ENCODE measurements at places on chromosomes 7 and 10.

- DNase-seq = no peak
Observed at GRCh38 chr10:33660329-33660728, 325.9 kb upstream of the NRP1 start.

- DNase-seq = no peak
Observed at GRCh38 chr7:11413901-11414300, 418.1 kb downstream of the THSD7A start.

DNA sequence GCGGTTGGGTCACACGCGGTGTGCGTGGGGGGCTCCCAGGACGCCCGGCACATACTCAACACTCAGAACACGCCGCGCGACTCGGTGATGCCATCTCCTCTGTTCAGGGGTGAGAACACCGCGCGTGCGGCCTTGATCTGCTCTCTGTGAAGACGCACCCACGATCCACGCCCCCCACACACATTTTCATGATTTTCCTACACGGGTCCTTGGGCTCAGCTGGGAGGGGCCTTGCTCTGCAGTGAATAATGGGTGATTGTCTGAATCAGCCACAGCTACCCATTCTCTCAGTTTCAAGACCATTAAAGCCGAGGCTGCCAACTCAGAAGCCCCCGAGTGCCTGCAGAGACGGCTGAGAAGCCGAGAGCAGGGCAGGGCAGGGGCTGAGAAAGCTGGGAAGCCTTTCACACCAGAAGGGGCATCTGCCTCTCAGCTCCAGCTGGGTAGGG lies 54.3 kb upstream of the PDGFA start:
- DNase-seq = no peak

- DNase-seq = no peak
Observed at GRCh38 chr10:71343392-71343773, 24.3 kb downstream of the SLC29A3 start.

DNA sequence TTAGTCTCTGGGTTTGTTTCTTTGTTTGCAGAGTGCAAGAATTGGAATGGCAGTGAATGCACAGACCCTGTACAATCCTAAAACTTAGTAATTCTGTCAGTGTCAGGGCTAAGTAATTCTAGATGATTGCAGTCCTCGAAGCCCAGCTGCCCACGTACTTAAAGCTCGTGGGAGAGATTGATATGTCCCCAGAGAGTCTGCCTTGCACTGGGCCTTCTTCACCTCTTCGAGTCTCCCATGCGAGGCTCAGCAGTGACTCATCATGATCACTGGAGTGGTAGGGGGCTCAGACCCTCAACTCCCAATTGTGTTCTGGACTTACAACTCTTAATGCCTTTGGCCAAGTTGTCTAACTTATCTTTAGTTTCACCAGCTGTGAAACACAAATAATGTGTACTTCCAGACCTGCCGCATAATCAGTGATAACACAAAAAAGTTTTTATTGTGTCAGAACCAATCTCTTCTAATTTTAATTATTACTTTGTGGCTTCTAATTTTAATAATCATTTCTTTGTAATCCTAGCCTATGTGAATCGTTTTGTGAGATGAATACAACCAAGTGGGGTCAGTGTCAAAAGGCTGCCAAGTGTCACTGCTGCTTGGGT lies 345.6 kb upstream of the LRGUK start:
- no peak for DNase-seq

- DNase-seq = no peak
Observed at GRCh38 chr10:109988212-109988596, 19.6 kb upstream of the ADD3 start.

- DNase-seq = no peak
Observed at GRCh38 chr7:157517782-157518513, 181.1 kb downstream of the DNAJB6 start.

GRCh38 chr10:125491381-125491780 lies 191.6 kb downstream of the TEX36 start:
- no peak for DNase-seq

DNA sequence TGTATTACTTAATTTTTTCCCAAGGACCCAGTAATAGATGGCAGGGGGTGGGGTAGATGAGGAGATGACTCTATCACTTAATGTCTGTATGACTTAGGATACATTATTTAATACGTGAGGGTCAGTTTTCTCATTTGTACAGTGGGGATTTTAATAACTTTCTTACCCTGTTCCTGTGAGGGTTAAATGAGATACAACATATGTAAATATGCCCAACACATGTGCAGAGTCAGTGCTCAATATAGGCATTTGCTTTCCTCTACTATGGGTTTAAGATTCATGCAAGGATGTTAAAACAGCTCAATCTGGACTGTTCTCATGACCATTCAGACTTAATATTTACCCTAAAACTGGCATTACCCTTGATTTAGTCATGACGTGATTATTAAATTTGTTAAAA lies 31.2 kb downstream of the ST7 start:
- DNase-seq = no peak

GRCh38 chr10:58919927-58920654 lies 256.4 kb upstream of the PHYHIPL start:
- DNase-seq = no peak

DNA sequence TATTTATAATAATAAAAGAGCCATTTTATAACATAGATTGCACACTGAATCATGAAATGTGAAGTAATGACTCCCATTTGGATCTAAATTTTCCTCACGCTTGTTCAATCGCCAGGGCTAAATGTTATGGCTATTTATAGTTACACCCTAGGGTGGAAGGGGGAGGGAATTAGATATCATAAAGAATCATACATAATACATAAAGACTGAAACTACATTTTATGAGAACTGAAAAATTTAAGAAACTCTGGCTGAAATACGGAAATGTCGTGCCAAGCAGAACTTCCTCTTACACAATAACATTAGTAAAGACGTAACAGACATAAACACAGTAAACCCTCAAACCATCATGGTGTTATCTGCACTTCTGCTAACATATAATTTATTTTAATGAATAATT lies 327.5 kb upstream of the PHF14 start:
- no peak for DNase-seq

- DNase-seq = no peak
Observed at GRCh38 chr10:110530131-110530831, 32.6 kb downstream of the DUSP5 start.

DNA sequence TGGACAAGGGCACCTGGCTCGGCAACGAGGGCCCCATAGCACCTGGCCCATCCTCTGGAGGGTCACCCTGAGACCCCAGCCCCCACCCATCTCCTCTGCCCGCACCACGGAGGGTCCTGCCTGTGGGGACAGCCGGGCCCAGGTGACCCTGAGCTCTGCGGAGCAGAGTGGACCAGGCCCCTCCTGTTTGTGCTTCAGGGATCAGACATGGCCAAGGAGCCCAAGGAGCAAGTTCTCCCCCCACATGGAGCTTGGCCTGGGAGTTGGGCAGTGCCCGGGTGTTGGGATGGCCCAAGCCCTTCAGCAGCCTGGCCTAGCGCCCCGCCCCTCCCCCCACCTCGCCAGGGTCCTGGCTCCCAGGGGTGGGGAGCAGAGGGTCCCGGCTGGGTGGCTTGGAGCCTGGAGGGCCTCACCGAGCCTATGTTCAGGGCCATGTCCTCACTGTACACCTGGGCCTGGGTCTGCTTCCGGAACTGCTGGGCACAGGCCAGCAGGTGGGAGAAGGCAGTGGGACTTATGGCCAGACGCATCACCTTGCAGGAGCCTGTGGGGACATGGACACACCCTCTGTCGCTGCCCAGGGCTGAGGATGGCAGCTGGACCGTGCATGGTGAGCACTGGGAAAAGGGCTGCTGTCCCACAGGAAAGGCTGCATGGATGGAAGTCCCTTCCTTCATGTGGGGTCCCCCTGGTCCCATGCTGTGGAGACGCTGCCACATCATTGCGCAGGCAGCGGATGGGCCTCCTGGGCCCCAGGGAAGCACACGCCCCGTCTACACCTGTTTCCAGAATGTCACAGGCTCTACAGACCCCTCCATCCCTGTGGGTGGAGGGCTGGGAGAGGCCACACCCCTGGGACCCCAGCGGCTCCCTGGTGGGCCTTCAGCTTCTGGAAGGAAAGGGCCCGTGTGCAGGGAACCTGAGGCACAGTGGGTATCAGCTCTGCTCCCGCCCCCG lies 49.2 kb upstream of the NKX6-2 start:
- no peak for DNase-seq

DNA sequence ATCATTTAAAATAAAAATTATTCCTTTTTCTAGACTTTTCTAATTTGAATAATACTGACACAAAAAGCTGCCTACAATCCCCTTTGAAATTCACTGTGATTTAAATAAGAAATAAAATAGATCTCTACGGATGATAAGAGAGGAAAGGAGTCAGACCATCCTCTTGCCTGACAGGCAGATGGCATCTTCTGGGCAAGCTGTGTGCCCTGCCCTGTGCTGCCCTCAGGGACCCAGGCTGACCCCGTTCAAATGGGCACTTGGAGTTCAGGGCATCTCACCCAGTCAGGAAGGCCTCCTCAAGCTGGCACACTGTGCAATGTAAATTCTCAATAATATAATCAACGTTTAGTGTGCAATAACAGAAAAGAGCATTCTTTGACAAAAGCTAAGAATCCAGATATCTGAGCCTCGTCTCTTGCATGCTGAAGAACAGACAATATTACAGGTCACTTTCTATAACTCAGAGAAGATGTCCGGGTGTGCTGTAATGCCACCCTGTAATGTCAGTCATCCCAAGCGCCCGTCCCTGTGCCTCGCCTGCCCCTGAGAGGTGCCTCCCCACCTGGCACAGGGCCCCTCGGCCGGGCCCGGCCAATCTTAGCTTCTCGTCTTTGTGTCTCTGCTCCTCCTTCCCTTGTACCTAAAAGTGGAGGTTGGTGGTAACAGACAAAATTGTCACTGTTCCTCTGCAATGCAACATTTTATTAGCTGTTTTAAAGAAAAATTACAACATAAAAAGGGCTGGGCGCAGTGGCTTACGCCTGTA lies 263.3 kb downstream of the COBL start:
- DNase-seq = no peak

DNA sequence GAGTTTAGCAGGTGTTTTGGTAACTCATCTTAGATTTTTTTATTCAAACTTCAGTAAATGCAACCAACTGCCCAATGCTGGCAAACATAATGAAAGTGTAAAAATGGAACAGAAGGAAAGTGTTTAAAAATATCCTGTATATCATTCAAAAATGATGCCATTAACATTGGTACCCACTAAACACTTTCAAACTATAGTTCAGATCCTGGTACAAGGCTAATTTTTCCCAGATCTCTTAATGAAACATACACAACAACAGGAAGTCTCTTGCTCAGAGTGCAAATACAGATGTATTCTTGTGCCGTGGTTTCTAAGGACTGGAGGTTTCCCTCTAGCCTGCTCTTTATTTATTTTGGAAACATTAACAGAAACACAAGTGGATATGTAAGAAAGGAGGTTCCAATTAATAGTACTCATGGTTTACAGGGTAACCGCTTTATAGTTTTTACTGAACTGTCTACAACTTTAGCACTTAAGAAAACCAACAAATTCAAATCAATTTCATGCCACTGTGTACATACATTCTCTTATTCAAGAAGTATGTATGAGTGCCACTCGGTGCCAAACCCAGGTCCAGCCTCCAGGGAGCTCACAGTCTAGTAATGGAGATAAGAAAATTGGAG lies 176.0 kb upstream of the AKR1E2 start:
- DNase-seq = no peak

DNA sequence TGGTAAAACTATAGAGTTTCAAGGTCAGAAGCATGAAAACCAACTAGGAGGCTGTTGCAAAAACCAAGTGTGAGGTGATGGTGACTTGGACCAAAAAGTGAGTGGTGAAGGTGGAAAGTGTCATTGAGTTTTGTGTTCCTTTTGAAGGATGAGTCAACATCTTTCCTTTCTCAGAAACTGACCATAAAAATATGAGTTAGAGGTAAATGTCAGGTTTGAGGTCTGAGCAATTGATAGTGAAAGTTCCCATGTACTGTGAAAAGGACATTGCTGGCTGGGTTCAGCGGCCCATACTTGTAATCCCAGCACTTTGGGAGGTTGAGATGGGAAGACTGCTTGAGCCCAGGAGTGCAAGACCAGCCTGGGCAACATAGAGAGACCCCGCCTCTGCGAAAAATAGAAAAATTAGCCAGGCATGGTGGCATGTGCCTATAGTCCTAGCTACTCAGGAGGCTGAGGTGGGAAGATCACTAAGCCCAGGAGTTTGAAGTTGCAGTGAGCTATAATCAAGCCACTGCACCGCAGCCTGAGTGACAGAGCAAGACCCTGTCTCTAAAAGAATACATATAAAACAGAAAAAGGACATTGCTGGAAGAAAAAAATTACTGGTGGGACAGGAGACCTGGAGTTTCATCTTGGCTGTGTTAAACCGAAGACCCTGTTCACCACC lies 89.3 kb upstream of the ARID5B start:
- DNase-seq = no peak

DNA sequence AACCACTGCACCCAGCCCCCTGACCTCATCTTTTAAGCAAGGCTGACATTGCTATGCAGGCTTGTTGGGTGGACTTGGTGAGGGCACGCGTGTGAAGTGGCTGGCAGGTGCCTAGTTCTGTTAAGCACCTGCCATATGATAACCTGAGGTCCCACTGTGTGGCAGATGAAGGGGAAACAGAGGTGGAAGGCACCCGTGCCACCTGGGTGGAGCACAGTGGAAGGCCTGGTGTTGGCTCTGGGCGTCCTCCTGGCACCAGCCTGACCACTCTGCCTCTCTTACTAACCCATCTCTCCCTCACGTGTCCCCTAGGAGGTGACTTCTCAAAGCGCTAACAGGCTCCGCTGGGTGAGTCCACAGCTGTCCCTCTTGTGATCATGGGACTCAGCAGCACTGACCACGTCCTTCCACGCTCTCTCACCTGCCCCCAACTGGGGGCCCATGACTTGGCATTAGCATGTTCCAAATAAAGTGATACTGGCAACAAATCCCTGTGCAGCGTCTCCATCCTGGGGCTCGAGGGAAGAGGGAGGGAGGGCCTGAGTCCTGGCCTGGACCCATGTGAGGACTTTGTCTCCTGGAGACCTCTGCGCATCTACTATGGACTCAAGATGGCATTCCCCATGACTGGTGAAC lies 4.6 kb upstream of the ZNF862 start:
- no peak for DNase-seq

- DNase-seq = no peak
Observed at GRCh38 chr10:2462581-2462980, 604.8 kb upstream of the PFKP start.

GRCh38 chr7:16702441-16702840 lies 51.1 kb upstream of the TSPAN13 start:
- DNase-seq = no peak

DNA sequence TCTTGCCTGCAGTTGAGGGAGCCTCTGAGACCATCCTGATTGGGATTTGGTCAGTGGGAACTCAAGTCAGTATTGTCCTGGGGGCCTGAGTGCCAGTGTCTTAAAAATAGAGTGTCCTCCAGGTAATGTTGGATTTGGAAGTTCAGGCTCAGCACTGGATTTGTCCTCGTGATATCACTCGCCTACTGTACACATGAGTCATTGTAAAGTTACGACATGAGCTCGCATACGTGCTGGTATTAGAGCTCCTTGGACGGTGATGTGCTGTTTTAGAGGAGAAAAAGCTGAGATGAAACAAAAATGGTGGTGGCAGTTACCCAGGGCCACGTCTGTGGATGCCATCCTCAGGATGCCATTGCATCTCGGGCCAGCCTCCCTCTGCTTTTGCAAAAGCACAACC lies 78.2 kb downstream of the MGMT start:
- no peak for DNase-seq

GRCh38 chr7:2198206-2198605 lies 34.5 kb downstream of the MAD1L1 start:
- no peak for DNase-seq

GRCh38 chr10:121792198-121792597 lies 135.6 kb downstream of the ATE1 start:
- no peak for DNase-seq

- no peak for DNase-seq
Observed at GRCh38 chr7:120996988-120997345, 8.5 kb downstream of the CPED1 start.

- no peak for DNase-seq
Observed at GRCh38 chr10:61283481-61284221, 169.5 kb downstream of the TMEM26 start.
